ENCODE measurements at places on chromosomes 5 and 9. TPM values are rescaled to one million over a fixed set of nuclear protein-coding genes. Genes with fewer than 3 reads are reported as not detected.

The IFNA2 gene
- total RNA-seq = not detected

The IL9 gene
- not detected for total RNA-seq

The ORM2 gene
- not detected for total RNA-seq

The LCNL1 gene
- total RNA-seq = not detected

The ZNF79 gene
- 6.3 TPM for total RNA-seq

The TAF11L10 gene
- total RNA-seq = not detected
